ENCODE measurements at places on chromosomes 3 and 15. TPM values are rescaled to one million over a fixed set of nuclear protein-coding genes. Genes with fewer than 3 reads are reported as not detected.

DNA sequence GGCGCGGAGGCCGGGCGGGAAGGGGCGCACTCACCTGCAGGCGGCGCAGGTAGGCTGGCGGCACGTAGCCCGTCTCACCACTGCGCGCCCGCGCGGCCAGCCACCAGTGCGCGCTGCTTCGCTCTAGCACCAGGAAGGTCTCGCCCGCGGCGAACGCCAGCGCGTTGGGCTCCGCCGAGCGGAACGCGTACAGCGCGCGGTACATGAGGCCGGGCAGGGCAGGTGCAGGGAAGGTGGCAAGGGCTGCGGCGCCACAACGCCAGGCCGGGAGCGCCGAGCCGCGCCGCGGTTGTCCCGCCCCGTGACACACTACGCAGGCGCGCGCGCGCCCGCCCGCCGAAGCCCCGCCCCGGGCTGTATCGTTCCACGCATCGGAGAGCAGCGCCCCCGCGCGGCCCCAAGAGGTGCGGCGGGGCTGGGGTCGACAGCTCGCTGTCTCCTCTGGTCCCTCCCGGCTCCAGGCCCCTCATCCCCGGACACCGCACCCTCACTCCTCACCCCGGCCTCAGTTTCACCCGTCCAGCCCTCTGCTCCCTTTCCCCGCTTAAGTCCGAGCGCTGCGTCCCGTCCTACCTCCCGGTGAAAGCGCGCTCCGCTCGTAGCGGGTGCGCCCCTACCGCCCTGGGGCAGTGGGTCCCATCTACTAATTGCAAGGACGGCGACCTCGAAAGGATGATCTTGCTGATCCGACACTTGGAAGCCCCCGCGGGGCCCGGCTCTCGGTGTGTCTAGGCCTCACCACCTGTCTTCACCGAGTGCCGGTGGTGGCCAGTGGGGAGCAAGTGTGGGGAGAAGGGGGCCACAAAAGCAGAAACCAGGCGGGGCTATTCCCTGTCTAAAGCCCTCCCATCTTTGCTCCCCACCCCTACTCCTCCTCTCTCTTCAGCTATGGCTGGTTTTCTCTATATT is at the start of gene NCKIPSD:
Gene NCKIPSD (minus strand): TSS at position 313 of the 909 bp plus-strand sequence. CDS start 108 bp downstream, at position 205.
- no peak for DNase-seq

- no peak for DNase-seq
Observed at GRCh38 chr3:151871639-151872468, 1.6 kb upstream of the SUCNR1 start.

GRCh38 chr3:40876009-40876408 is 323.3 kb upstream of the CTNNB1 start:
- DNase-seq = no peak

DNA sequence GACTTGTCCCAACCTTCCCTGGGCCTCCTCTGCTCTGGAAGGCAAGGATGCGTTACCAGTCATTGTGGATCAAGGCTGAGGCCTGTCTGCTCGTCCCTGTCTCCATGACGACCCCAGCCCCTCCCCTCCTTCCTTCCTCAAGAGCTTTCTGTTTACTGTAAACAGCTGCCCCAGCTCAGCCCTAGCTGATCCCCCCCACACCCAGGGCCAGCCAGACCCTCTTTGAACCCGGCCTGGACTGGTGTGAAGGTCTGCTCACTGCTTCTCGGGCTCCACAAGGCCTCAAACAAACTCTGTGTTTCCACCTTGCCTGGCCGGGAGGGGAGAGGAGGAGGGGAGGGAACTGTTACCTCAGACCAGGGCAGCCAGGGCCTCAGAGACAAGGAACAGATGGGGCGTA is 16.9 kb downstream of the VPS18 start:
- no peak for DNase-seq

DNA sequence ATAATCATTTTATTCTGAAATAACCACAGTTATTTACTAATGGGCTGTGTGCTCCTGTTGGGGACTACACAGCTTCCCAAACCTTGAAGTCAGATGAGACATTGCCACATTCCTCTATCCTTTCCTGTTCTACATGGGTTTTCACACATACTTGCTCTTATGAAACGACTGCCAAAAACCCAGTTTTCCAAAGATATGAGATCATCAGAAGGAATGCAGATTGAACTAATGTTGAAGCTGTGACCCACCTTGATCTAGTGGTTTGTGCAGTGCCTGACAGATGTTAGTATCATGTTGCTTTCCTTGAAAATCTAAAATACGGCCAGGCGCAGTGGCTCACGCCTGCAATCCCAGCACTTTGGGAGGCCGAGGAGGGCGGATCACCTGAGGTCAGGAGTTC is 144.6 kb downstream of the VGLL4 start:
- peak; percentile 89 for DNase-seq

DNA sequence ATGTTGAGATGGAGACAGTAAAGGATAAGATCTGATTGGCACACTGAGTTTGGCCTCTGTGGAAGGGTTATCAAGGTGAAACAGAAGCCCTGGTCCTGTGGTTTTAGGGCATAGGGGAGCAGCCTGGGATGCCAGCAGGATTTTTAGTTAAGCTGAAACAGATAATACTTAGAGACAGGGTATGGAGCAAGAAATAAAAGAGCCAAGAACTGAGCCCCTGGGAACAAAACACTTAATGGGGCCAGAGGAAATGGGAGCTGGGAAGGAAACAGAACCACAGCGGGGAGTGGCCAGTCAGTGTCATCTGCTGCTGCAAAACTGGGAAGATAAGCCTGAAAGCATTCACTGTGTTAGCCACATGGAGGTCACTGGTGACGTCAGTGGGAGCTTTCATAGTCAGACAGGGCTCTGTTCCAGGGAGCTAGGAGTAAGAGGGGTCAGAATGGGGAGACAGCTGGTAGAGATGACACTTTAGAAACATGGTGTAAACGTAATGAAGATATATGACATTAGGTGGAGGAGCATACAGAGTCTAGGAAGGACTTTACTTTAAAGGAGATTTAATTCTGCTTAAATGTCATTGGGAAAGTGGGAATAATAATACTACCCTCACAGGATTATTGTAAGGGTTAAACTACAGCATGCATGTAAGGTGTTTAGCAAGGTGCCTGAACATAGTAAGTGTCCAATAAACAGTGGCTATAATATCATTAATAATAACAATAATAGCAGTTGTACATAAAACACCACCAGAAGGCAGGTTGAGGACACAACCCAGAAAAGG is 172.7 kb upstream of the CTNNB1 start:
- DNase-seq = peak; percentile 7

GRCh38 chr3:100971798-100972197 is 21.4 kb downstream of the ABI3BP start:
- DNase-seq = no peak

GRCh38 chr3:39323494-39323893 is 6.0 kb upstream of the CCR8 start:
- DNase-seq = no peak

- DNase-seq = no peak
Observed at GRCh38 chr3:28317438-28318022, 31.0 kb upstream of the ZCWPW2 start.

DNA sequence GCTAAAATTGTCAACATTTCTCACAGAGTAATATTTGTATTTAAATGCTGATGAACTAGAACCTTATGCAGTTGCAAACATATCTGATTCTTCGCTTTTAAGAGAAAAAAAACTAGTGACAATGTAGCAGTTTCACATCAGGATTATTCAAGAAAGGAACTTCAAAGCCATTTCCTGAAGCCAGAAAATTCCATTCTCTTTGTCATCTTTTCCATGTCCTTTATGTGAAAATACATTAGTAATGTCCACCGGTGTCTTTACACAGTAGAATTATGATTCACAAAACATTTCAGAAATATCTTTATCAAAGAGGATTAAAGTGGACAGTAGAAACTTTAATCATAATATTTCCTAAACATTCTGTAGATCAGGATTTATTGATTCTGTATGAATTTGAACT is 12.7 kb upstream of the LXN start:
- no peak for DNase-seq

- no peak for DNase-seq
Observed at GRCh38 chr3:161690299-161690620, 193.7 kb downstream of the OTOL1 start.

GRCh38 chr3:197426121-197426566 is 127.7 kb upstream of the DLG1 start:
- no peak for DNase-seq

GRCh38 chr15:84973492-84974460 is 7.9 kb upstream of the PDE8A start:
- DNase-seq = no peak

CPN2 gene
- not detected for polyA plus RNA-seq

PARP15 gene
- polyA plus RNA-seq = 0.09 TPM

NEO1 gene
- polyA plus RNA-seq = 3.5 TPM

RBP2 gene
- polyA plus RNA-seq = not detected

Measured in AG04450 (cell line).